NCI-H526 treated with DMSO at 0.1 percent for 48 hours (cell line): ENCODE measurements at places on chromosomes 11 and 22.

- peak; percentile 30 for DNase-seq
These were observed 916.5 kb upstream of the CNTN5 start for GRCh38 chr11:98104249-98104648.

DNA sequence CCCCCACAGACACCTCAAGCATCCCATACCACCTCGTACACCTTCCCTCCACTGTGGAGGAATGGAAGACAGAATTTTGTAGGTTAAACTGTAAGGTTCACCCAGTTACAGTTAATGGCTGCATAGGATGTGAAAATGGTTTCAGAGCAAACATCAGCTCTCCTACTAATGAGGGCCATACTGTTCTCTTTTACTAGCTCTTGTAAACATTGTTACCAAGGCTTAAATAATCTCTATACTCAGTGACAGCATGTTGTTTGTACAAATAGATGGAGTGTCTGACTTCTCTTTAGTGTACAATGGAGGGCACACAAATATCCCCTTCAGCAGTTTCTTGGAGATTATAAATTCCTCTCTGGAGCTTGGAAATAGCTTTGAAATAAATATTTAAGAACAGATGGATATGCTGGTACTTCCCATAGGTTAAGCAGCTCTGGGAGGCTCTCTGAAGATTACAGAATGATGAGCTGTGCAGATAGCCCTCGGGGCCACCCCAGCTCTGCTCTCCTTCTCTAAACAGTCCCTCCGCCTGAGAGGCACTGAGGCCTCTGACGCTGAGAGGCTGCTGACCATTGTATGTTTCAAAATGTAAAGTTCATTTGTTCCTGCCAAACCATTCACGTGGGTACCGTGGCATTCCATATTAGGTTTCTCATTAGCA lies 25.7 kb downstream of the TTC12 start:
- no peak for DNase-seq

GRCh38 chr22:29313126-29313575 lies 2.3 kb downstream of the RASL10A start:
- DNase-seq = no peak

DNA sequence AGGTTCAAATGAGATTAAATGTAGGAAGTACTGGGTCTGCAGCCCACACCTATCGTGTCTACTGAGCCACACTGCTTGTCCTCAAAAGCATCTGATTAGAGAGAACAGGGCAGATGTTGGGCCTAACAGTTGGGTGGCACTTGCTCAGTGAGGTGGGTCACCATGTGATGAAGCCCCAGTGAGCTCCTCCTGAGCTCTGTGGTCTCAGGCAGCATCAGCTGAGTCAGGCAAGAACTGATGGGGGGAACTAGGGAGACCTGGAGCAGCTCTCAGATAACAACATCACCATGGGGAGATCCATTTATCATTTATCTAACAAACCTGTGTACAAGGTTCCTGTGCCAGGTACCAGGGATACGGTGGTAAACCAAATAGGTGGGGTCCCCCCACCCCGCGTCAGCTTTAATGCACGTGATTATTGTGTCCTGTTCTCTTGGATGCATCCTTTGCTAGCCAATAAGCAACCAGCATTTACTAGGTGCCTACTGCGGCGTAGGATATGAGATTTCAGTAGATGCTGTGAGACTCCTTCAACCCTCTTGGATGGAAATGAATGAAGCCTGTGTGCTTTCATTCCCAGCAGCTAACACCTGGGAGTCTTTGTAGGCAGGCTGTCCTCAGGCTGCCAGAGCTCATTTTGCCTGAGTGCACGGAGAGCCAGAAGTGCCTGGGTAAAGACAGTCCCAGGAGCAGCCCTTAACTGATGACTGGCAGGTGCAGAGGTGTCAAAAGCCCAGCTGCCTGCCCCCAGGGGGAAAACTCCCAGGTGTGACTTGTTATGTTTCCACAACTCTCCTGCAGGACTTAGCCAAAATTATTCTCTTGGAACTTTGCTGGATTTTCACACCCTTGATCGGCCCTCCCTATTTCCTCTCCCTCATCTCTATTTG lies 73.6 kb upstream of the NARS2 start:
- DNase-seq = no peak

- DNase-seq = no peak
These were observed 13.0 kb upstream of the MALAT1 start for GRCh38 chr11:65485920-65486219.

DNA sequence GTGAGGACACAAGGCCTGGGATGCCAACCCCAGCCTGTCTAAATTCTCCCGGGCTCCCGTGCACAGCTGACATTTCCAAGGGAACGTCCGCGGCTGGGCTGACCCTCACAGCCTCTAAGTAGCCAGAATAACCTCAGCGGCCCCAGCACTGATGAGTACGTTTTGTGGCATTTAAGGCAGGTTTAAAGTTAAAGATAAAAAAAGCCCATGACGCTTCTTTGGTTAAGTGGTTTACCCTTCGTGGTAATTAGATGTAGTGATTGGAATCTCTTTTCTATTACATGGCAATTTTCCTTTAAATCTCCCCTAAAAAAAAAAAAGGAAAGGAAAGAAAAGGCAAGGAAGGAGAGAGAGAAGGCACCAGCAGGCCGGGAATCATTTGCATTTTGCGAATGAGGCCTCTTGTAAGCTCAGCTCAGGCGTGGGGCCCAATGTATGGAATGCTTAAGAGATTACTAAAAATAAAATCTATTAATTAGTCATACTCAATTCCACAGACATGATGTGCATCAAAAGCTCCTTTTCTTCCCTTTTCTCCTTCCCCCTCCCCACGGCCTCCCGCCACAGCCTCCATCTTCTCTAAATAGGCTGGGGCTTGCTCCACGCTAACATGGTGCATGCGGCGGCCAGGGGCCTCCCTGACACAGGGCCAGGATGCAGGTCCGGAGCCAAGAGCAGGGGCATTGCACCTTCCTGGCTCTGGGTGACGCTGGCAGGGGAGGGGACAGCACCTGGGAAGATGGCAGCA lies 44.1 kb downstream of the MACROD1 start:
- peak; percentile 48 for DNase-seq

- peak; percentile 32 for DNase-seq
These were observed at the start of gene HBB for GRCh38 chr11:5226732-5227310. Gene HBB, minus strand, starts transcription at chr11:5227071. Its CDS starts 50 bp downstream, at chr11:5227021.

DNA sequence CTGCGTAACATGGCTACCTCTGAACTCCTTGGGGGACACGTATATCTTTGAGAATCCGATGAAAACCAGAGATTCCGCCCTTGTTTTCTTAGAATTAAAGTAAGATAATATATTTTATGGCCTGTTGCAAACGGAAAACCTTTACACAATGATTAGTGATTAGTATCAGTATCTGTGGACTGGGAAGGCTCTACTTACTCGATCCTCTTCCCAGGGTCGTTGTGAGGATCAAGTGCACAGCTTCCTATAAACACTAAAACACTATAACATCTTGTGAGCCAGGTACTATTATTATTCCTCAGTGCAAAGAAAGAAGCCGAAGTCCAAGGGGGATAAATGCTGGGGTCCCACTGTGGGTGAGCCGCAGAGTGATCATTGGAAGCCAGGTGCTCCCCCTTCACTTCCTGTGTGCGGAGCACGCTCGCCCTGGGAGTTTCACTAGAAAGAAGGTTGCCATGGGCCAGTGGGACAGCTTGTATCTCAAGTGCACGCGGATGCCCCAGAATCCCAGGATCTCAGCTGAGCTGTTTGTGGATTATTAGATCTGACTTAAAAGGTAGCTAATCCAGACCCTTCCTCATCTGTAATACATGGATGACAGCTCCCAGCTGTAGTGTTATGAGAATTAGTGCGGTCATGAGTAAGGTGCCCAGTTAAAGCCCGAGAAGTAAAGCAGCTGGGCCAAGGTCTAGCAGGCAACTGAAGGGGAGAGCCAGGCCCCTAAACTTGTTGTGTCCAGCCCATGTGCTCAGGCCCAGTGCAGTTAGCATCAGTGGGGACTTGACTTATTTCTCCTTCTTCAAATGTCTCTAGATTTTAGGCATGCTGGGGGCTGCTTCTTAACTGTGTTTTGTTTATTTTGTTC lies 839 bp downstream of the CBY1 start:
- peak; percentile 2 for DNase-seq

DNA sequence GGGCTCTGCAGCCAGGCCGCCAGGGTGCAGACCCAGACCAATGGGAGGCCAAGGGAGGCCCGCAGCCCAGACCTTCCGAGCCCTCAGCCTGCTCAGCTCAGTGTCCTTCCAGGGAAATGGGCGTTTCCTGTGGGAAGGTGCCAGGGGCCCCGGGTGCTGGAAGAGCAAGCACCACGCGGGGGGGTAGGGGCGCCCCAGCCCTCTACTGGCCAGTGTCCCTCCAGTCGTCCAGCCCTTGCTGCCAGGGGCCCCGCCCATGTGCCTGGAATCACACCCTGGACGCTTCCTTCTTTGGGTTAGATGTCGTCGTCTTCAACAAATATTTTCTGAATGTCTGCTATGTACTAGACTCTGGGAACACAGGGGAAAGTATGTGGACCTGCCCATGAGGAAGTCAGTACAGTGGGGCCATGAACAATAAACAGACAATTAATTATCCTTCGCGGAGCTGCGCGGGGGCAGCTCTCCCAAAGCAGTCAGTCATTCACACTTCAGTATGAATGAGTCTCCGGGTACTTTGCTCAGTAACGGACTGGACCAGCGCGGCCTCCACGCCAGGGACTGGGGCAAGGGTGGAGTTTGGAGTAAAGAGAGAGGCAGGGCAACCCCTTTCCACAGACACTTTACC lies 60.2 kb downstream of the CDKN1C start:
- no peak for DNase-seq
